ENCODE measurements at places on chromosomes 3 and 15.

DNA sequence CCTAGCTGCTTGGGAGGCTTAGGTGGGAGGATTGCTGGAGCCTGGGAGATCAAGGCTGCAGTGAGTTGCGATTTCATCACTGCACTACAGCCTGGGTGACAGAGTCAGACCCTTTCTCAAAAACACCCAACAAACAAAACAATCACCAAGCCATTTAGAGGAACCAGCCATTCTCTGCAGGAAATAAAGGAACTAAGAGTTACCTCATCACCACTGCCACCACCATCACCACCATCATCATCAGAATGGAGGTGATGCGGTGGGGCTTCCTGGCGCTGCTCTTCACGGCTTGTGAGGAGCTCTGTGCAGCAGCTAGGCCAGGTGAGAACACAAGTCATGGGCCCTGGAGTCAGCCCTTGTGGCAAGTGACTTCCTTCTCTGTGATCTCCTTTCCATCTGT is 37.7 kb upstream of the KLHL25 start:
- no peak for DNase-seq

DNA sequence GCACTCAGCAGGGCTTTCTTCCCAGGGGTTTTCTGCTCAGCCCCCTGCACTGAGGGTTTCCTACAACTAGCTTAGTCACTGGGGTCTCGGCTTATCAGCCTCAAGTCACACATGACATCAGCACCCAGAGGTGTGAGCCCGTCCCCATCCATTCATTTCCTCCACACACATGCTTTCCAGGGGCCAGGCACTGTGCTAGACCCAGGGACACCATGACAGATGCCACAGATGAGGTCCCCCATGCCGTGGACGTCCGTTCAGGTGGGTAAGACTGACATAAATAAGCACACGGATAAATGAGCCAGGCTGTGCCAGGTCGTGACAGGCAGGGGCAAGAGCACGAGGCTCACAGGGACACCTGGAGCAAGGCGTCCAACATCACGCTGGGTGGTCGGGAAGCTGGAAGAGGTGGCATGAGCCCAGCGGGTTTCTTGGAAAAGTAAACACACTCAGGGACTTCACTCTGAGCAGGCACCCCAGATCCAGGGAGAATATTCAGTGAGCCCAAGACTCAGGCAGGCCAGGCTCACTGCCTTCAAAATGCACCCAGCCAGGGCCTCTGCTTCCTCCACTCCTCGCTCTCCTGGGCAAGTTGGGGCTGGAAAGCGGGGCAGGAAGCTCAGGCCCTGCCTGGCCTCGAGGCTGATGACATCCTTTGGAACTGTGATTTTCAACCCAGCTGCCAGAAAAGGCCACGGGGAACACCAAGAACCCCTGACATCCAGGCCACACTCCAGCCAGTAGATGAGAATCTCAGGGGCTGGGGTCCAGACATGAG is 139.3 kb downstream of the CHSY1 start:
- DNase-seq = peak; percentile 37

- no peak for DNase-seq
Measured at GRCh38 chr3:114958930-114959329, 188.2 kb downstream of the ZBTB20 start.

GRCh38 chr15:74011610-74012009 is 17.1 kb downstream of the PML start:
- no peak for DNase-seq

- no peak for DNase-seq
Measured at GRCh38 chr15:39034816-39035215, 470.2 kb upstream of the RASGRP1 start.

DNA sequence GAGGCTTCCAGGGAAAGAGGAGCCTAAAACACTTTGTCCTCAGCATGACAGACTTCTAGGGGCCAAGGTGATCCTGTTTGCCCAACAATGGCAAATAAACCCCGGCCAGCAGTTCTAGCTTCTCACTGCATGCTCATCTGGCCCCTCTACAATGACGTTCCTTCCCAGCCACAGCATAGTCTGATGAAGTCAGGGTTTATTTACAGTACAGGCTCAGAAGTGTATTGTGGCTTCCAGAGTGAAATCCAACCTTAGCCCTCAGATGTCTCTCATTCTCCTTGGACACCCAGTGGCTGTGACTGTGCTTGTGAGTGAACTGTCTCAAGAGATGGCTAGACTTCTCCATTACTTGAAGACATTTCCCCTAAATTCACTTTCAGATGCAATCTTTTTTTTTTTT is 40.8 kb downstream of the BFSP2 start:
- no peak for DNase-seq

DNA sequence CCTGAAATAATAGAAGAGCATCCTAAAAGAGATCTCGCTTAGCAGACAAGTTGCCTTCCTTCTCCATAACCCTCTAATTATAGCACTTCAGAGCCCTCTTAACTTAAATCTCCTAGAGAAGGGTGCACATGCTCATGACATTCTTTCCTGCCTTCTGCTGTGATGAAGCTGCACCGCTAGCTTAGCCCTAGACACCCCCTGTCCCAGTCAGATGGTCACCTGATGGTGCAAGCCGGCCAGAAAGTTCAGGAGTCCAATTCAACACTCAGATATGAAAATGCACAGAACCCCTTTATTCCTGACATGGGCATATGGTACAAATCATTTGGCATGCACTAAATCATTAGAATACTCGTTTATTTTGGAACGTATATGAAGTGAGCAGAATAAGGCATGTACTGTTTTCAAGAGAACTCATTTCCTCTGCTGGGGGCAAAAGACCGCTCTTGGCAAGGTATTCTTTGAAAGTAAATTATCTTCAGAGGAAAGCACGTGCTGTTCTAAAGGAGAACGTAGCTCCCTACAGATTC is 420.4 kb upstream of the PROK2 start:
- no peak for DNase-seq

- no peak for DNase-seq
Measured at GRCh38 chr15:66844041-66844746, 142.2 kb downstream of the SMAD6 start.

- DNase-seq = no peak
Measured at GRCh38 chr3:110929816-110930215, 141.8 kb upstream of the NECTIN3 start.

GRCh38 chr3:111285694-111286093 is 214.1 kb downstream of the NECTIN3 start:
- DNase-seq = peak; percentile 78

DNA sequence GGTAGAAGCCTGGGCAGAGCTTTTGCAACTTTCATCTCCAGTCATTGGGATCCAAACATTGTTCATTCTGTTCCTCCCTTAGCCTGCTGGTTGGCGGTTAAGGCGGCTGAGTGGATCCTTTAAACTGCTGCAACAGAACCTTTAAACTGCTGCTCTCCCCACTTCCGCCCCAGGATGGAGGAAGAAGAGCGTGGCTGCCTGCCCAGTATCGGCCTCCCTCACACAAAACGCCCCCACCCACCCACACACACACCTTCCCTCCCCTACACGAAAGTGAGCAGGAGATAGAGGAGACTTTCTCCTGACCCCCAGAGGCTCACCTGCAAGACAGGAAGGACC is 460 bp upstream of the ZMAT3 start:
- DNase-seq = peak; percentile 69

- no peak for DNase-seq
Measured at GRCh38 chr3:127674101-127674721, 1.5 kb downstream of the ABTB1 start.

DNA sequence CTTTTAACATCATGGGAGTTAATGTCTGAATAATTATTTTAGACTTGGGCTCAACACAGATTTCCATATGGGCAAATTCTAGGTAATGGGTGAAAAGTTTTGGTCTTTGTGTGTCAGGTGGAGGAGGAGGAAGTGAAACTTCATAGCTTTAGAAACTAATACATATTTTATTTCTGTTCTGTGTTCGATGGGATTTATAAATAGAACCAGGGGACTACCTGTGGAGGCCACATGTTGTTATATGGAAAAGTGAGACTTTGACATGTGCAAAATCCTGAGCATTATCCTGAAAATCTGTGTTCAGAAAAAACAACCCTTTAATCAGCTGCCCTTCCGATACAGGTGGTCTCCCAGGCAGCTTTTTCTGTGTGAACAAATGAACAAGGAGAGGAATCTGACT is 209.5 kb downstream of the SOX2 start:
- DNase-seq = no peak

DNA sequence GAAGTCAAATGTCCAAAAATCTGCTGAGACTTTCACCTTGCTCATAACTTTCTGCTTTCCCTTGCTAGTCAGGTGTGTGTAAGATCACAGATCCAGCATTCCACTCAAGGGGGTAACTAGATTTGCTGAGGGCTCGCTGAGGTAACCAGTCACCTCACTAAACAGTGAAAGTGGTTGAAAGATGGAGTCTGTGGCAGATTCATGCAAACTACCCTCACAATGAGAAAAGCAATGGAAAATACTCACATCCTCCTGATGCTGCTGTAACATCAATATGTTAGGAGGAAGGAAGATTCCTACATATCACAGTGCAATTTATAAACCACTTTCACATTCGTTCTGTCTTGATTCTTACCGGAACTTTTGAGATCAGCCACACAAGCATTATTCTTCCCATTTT is 174.3 kb upstream of the BCL6 start:
- no peak for DNase-seq

GRCh38 chr3:51891242-51892039 is 11.7 kb downstream of the IQCF1 start:
- DNase-seq = no peak

DNA sequence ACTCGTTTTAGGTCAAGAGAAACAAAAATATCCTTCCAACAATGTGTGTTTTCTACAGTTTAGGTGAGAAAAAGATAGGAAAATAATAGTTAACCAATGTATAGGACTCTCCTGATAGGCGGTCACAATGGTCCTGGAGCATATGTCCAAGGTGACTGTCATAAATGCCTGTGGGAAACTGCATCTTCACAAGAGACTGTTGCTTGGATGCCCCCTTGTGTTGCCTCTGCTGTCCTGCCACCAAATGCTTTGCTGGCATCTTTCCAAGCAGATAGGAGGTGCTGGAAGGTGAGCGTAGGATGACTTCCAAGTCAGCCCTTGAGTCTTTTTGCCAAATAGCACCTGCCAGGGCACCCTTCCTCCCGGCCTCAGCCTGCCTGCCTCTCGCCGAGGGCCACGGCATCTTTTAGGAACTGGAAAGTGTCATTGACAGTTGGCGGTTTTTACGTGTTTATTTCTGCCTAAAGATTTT is 24.1 kb upstream of the SACM1L start:
- DNase-seq = peak; percentile 74

- DNase-seq = peak; percentile 13
Measured at GRCh38 chr3:71241981-71242560, 341.5 kb downstream of the FOXP1 start.

- DNase-seq = no peak
Measured at GRCh38 chr3:186237915-186238314, 124.1 kb downstream of the DGKG start.

DNA sequence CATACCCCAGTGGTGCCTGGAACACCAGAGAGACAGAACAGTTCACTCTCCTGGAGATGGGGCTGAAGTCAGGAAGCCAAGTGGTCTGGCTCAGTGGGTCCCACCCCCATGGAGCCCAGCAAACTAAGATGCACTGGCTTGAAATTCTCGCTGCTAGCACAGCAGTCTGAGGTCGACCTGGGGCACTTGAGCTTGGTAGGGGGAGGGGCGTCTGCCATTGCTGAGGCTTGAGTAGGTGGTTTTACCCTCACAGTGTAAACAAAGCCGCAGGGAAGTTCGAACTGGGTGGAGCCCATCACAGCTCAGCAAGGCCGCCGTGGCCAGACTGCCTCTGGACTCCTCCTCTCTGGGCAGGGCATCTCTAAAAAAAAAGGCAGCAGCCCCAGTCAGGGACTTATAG is 272.0 kb downstream of the KLF13 start:
- DNase-seq = peak; percentile 85

DNA sequence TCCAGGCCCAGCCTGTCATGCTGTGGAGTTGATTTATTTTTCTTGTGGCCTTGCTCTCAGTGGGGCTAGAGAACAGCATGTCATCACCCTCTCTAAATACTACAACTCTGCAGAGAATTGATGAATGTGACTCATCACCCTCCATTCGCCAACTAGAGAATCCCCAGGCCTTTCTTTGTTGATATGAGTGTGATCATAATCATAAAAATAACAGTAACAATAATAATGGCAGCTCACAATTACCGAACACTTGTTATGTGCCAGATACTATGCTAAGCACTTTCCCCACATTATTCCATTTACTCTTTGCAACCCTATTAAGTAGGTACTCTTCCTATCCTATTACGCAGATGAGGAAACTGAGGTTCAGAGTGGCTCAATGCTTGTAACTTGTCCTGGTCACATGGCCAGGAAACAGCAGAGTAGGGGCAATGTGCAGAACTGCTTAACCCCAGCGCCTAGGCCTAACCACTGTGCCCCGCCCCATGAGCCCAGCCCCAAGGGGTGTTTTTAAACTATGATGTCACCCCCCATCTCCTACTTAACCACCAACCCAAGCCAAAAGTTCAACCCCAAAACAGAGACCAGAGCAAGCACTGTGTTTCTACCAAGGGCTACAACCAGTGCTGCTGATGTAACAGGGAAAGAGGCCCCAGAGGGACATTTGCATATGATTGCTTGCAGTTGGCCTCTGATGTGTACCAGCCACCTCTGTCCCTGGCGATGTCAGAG is 104.5 kb downstream of the ADCY5 start:
- DNase-seq = no peak

- peak; percentile 54 for DNase-seq
Measured at GRCh38 chr15:57377478-57377847, 1.2 kb downstream of the CGNL1 start.

DNA sequence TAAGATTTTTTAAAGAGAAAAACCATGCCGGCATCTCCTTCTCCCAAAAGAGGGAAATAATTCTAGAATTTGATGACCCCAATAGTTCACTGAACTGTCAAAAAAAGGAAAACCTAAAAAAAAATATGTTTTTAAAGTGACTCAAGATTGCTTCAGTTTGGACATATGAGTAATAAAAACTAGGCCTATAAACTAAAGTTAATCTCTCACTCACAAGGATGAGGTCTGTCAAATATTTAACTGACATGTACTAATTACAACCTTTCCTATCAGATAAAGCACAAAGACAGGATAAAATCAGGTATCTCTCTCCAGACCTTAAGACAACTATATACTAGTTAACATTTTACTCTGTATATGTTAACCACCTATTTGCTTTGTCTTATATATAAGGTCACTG is 231.9 kb downstream of the NSUN3 start:
- no peak for DNase-seq

- DNase-seq = no peak
Measured at GRCh38 chr15:77358545-77359240, 61.2 kb downstream of the PEAK1 start.

Data from NCI-H69 (cell line).